ENCODE measurements at places on chromosomes 5 and 9.

GRCh38 chr9:135533113-135533512 lies 11.9 kb downstream of the LCN1 start:
- DNase-seq: no peak

- no peak for DNase-seq
Observed at GRCh38 chr5:163880302-163880701, 374.9 kb downstream of the MAT2B start.

- no peak for DNase-seq
Observed at GRCh38 chr5:32315221-32316014, 2.7 kb upstream of the MTMR12 start.

- no peak for DNase-seq
Observed at GRCh38 chr9:78021697-78022096, 9.9 kb downstream of the GNAQ start.

DNA sequence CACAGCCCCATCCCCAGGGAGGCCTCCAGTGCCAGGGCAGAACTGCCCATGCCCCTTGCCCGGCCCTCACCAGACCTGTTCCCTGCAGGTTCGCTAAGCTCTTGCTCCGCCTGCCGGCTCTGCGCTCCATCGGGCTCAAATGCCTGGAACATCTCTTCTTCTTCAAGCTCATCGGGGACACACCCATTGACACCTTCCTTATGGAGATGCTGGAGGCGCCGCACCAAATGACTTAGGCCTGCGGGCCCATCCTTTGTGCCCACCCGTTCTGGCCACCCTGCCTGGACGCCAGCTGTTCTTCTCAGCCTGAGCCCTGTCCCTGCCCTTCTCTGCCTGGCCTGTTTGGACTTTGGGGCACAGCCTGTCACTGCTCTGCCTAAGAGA lies 110.1 kb downstream of the RXRA start:
- DNase-seq: no peak

DNA sequence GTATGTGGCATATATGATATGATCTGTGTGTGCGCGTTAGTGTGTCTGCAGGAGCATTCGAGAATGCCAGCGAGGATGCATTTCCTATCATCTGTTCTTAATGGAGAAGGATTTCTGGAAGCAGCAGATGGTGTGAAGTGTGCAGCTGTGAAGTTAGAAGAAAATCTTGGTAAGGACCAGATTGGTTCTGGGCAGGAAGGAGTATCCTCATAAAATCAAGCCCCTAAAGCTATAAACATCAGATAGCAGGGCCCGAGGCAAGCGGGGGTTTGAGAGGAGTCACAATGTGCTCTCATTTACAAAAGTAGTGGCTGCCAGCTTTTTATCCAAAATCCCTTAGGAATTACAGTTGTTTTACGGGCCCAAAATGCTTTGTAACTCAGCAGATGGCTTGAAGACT lies 40.0 kb downstream of the DAPK1 start:
- DNase-seq: no peak

- DNase-seq: no peak
Observed at GRCh38 chr5:156147944-156148285, 179.0 kb upstream of the SGCD start.

- no peak for DNase-seq
Observed at GRCh38 chr5:158882660-158883059, 217.1 kb downstream of the EBF1 start.

- DNase-seq: no peak
Observed at GRCh38 chr5:33143405-33144123, 297.2 kb upstream of the TARS1 start.

DNA sequence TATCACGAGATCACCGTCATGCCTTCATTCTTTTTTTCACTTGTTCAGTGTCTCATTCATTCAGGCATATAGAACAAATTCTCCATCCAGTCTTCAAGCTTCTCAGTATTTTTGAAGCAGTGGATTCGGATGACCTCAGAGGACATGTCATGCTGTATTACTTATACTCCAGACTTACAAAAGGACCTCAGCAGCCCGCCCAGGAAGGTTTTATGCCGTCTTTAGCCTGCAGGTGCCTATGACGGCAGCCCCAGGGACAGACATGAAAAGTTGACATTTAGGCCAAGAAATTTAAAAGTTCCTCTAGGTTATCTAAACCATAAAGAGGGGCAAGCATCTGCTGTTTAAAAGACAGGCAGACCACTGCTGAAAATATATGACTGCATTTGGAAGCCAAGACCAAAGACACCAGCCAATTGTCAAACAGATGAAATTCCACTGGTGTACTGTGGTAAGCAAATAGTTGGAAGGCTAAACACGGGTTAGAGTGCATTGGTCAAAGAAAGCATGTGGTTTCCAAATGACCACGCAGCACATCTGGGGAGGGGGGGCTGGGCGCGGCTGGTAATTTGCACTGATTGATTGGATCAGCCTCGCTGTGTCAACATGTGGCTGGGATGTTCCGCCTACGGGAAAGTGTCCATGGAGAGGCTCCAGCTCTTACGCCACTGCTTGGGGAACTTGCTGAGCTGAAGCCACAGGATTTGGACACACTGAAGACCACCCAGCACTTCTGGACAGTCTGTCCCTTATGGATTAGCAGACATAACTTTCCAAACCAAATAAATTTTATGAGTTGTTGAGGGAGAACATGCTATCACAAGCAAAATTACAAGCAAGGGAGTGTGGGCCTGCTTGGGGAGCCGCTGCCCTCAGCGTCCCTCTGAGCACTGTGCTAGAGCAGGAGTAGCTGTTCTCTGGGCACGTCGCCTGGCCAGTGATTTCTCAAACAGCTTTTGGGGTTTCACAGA lies 173.6 kb downstream of the FANCC start:
- DNase-seq: no peak

DNA sequence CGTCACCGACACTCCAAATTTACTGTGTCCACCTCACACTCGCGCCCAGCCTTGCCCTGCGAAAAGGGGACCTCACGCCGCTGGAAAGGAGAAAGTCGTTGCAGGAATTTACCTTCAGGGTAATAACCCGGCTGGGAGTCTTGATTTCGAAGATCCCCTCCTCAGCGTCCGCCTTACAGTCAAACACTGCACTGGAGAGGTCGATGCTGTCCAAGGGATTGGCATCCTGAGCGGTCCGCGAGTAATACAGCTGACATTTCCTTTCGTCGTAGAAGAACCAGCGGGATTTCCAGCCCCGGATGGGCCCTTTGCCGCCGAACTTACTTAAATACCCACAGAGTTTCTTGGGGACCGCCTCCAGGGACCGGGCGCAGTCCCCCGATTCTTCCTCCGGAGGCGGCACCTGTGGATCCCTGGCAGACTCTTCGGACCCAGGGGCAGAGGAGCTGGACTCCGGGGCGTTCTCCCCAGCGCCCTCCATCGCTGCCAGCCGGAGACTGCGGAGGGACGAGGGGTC lies 330 bp downstream of the TBC1D2 start:
- DNase-seq: no peak

GRCh38 chr5:88770276-88771257 lies 112.4 kb downstream of the MEF2C start:
- DNase-seq: no peak

GRCh38 chr9:87595610-87596009 lies 97.9 kb downstream of the DAPK1 start:
- DNase-seq: no peak

DNA sequence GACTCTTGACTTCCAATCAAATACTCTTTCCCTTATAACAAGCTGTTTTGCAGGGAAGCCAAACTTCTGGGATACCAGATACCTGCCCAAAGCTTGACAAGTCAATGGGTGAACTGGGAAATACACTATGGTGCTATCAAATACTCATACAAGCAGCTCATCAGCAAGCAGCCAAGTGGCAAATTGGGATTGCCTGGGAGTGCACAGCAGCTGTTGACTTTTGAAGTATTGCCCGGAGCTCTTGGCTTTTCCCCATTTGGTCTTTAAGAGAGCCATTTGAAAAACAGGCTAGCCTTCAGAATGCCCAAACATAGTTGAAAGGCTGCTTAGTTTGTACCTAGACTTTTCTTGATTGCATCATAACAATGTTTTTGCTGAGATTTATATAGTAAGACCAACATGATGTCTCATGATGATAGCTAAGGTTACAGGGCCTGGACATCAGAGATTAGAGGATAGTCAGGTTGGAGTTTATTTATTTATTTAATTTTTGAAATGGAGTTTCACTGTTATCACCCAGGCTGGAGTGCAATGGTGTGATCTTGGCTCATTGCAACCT lies 210.1 kb upstream of the ZNF608 start:
- no peak for DNase-seq

DNA sequence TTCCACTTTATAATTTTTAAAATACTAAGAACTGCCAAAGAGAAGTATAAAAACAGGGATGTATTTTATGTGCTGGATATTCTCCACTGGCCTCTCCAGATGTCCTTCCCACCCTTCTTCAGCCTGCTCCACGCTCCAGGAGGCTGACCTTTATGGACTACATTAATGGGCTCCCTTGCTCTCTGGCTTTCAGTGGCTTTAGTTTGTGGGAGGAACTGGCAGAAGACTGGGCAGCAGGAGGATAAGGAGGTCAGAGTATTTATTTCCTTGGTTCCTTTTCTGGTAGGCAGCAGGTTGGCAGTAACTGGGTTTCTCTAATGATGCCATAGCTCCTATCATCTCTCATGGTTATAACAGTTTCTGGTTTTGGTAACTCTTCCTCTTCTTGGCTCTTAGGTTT lies 133.9 kb downstream of the PAM start:
- no peak for DNase-seq

DNA sequence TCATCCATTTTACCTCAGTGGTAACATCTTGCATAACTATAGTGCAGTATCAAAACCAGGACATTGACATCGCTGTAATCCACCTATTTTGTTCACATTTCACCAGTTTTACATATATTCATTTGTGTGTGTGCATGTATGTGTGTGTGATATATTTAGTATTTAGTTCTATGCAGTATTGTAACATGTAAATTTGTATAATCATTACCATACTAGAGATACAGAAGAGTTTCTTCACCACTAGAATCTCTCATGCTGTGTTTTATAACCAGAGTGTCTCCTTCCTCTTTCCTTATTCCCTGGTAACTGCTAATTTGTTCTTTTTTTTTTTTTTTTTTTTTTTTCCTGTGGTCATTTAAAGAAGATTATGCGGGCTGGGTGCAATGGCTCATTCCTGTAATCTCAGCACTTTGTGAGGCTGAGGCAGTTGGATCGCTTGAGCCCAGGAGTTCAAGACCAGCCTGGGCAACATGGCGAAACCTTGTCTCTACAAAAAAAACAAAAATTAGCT lies 11.0 kb downstream of the RASA1 start:
- DNase-seq: no peak

- no peak for DNase-seq
Observed at GRCh38 chr9:95078939-95079338, 238.6 kb downstream of the FANCC start.

DNA sequence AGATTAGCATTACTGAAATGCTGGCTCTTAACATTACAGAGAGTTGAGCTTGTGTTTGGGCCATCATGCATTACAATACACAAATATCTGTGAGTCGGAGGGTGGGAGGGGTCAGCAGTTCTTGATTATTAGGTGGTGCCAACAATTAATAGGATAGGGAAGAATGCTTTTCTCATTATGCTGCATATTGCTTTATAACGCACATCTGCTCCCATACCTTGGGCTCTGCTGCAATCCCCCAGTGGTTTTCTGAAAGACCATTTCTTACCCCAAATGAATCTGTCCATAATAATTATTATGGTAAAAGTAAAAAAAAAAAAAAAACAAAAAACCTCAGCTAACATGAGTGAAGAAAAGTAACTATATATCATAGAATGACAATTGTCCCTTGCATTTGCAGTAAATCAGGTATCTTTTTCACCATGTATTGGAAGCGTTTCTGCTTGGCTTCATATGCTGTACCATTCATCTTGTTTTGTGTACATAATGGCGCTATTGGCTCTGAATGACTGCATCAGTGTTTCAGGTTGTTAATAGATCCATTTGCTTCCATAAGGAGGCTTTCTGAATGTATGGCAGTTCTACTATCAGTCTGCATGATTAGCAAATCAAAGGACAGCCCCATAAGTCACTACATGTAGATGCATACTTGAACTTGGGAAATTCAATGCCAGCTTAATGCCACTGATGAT lies 75.9 kb downstream of the CAVIN4 start:
- no peak for DNase-seq

DNA sequence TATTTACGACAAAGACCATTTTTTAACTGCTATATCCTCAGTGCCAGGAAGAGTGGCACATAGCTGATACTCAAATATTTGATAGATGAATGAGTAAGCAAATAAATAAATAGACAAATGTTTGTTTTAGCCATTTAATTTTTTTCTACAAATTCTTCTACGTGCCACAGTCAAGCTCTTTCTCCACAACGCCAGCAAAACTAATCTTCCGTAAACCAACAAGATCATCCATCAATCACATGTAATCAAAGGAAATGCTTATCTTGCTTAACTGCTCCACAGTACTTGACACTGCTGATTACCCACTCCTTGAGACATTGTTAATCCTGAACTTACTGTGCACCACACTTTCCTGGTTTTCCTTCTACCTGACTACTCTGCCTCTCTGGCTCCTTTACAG lies 136.7 kb downstream of the EDIL3 start:
- no peak for DNase-seq

- DNase-seq: no peak
Observed at GRCh38 chr5:16862777-16863176, 73.3 kb downstream of the MYO10 start.

GRCh38 chr9:86731511-86732063 lies 215.7 kb downstream of the GAS1 start:
- no peak for DNase-seq

DNA sequence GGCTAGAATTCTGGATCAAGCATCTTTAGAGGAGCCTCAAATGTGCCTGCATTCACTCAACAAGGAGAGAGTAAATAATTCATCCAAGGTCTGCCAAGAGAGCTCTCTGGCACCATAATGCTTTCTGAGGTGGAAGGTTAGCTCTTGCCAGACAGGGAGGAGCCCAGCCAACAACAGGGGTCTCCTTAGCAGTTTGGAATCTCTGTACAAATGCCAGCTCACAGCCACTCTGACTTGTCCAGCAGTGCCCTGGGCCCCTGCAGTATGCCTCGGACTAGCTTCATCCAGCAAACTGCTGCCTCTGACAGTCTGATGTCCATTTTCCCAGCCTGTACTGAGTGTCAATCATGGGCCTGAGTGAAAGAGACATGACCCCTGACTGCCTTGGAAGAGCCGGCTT lies 127.2 kb upstream of the SLC44A1 start:
- no peak for DNase-seq

- DNase-seq: no peak
Observed at GRCh38 chr9:69376651-69377050, 51.6 kb downstream of the ENTREP1 start.

Data from frontal cortex (tissue), 4 donors.